ENCODE measurements at places on chromosomes 1 and 21. TPM values are rescaled to one million over a fixed set of nuclear protein-coding genes. Genes with fewer than 3 reads are reported as not detected.

- DNase-seq, result no peak
These were observed 10.8 kb upstream of the THEM4 start for GRCh38 chr1:151920149-151920548.

GRCh38 chr1:162093095-162093494, 23.6 kb downstream of the NOS1AP start:
- no peak for DNase-seq

DNA sequence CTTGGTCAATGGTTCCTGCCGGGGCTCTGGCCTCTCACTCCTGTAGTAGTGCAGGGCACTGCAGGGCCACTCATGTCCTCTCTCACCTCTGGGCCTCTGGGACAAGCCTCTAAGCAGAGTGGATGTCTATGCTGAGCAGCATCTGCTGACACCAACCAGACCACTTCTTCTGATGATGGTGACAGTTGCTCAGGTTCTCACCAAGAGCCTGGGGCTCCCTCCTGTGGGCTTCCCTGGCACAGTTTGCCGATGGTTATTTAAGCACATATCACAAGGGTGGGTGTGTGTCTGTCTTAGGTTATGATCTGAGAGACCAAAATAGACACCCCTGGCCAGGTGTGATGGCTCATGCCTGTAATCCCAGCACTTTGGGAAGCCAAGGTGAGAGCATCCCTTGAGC, 17.4 kb upstream of the GPR137B start:
- no peak for DNase-seq

Gene LIPI
- total RNA-seq, result not detected

GRCh38 chr1:43509007-43509739, 21.5 kb upstream of the PTPRF start:
- no peak for DNase-seq

DNA sequence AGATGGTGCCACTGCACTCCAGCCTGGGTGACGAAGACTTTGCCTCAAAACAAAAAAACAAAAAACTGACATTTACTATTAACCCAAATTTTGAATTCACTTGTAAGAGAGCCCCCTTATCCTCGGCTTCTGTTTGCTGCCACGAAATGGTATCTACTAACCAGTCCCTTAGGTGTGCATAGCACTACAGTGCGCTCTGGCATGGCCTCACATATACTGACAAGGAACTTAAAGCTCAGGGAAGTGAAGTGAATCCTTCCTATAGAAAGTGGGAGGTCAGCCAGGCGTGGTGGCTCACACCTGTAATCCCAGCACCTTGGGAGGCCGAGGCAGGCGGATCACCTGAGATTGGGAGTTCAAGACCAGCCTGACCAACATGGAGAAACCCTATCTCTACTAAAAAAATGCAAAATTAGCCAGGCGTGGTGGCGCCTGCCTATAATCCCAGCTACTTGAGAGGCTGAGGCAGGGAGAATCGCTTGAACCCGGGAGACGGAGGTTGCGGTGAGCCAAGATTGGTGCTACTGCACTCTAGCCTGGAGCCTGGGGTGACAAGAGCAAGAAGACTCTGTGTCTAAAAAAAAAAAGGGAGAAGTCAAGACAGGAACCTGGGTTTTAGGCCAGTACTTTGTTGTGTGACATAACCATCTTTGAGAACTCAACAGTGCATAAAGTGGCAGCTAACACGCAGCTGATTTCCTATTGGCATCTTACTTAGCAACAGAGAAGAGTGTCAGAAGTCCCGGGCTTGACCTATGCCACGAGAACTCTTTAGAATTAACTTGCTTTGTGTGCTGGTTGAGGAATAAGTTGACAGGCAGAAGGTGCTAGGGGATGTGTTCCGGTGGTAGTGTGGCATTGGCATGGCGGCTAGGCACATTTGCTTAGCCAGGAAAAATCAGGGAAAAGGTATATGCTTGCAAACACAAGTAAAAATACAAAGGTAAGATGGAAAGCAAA, 16.8 kb downstream of the ERRFI1 start:
- no peak for DNase-seq

Gene ODR4
- 16.2 TPM for total RNA-seq

- no peak for DNase-seq
These were observed 46.4 kb upstream of the ADGRL4 start for GRCh38 chr1:79052829-79053449.

Gene MASP2
- total RNA-seq, result not detected

DNA sequence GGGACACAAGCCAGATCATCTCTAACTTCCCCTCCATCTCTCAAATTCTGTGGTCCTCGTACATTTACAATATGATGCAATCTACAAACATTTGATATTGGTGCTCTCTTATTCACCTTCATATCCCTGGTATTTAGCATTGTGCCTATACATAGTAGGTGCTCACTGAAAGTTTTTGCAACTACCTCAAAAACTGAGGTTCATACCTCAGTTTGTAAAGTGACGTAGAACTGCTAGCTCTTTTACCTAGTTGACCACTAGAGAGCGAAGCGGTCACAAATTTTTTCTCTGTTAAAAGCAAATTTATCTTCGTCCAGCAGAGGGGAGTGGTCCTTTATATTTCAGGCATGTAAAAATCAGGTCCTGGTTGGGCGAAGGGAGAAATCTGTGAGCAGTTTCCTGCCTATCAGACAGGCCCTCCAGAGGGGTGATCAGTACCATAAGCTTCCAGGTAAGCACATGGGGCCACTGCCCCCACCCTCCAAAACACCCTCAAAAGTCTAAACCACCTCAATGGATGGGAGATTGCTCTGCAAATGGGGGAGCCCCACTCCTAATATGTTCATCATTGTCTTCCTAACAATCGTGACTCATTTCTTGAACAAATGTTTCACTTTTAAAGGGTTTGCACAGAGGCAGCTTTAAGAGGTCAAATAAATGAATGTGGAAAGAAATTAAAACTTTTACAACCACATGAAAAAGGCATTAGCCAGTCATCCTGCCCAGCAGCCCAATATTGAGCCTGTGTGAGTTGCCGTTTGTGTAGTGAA, 10.6 kb upstream of the HLCS start:
- no peak for DNase-seq
